SK-MEL-5 (cell line): ENCODE measurements at places on chromosomes 4 and X.

GRCh38 chrX:119602701-119603255, 3.4 kb downstream of the NKRF start:
- DNase-seq = peak; percentile 28

DNA sequence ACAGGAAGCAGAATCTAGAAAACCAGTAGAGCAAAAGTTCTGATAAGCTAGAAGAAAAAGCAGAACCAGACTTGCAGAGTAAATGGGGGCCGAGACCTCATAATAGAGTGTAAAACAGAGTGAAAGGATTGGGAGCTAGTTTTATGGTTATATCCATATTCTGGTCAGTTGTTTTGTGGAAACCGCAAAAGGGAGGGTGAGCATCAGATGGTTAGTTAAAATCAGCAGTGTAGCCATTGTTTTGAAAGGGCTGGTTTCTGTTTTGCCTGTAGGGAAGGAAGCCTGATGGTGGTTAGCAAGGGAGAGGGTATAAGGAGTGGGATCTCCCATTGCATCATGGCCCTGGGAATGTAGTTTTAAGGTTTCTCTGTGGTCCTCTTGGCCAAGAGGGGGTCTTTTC, 17.2 kb upstream of the CCNI start:
- peak; percentile 42 for DNase-seq

GRCh38 chr4:177006331-177006730, 213.6 kb upstream of the VEGFC start:
- DNase-seq = no peak

DNA sequence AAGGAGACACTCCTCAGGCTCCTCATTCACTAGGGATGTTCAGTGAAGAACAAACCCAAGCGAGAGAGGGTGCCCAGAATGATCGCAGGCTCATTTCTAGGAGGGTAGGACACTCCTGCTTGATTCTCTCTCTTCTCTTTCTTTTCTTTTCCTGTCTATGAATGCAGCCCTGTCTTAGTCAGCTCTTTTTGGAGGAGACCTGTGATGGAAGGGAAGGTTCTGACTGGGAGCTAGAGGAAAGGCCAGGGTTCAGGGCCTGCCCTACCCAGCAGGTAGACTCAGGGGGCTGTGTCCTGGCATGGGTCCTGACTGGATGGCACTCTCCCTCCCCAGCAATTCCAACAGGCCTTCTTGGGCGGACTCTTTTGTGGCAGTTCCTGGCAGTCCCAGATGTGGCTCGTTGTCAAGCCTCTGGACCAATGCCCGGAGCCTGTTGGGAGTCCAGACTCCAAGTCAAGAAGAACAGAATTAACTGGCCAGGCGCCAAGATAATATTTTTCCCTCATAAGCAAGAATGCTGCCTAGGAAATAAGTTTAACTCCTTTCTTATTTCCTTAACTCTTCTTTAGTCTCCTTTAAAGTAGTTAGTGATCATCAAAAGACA, 139.4 kb upstream of the SCML1 start:
- DNase-seq = no peak

- no peak for DNase-seq
These were observed 8.9 kb downstream of the TCEANC start for GRCh38 chrX:13661735-13662288.

GRCh38 chrX:138754861-138755260, 43.3 kb upstream of the FGF13 start:
- DNase-seq = no peak

- no peak for DNase-seq
These were observed 26.3 kb downstream of the CHIC2 start for GRCh38 chr4:54038056-54038455.

DNA sequence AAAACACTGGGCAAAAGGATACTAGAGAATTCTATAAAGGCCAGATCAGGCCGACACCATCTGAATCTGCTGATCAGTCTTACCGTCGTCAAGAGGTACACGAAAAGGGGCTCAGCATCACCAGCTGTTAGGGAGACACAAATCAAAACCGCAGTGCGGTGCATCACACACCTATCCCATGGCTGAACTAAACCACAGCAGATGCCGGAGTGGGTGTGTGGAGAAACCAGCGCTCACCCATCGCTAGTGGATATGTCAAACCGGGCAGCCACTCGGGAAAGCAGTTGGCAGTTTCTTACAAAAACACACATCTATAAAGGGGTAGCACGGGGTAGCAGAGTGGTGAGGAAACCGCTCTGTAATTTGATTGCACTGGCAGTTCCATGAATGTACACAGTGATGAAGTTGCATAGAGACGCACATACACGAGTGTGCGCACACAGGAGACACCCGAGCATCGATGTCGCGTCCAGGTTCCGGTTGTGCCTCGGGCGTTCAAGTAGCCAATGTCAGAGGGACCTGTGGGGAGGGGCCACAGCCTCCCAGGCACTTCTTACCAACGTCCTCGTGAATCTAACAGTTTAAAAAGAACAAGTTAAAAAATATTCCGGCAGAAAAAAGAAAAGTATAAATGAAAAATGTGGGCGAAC, 23.1 kb upstream of the CCNQ start:
- no peak for DNase-seq

DNA sequence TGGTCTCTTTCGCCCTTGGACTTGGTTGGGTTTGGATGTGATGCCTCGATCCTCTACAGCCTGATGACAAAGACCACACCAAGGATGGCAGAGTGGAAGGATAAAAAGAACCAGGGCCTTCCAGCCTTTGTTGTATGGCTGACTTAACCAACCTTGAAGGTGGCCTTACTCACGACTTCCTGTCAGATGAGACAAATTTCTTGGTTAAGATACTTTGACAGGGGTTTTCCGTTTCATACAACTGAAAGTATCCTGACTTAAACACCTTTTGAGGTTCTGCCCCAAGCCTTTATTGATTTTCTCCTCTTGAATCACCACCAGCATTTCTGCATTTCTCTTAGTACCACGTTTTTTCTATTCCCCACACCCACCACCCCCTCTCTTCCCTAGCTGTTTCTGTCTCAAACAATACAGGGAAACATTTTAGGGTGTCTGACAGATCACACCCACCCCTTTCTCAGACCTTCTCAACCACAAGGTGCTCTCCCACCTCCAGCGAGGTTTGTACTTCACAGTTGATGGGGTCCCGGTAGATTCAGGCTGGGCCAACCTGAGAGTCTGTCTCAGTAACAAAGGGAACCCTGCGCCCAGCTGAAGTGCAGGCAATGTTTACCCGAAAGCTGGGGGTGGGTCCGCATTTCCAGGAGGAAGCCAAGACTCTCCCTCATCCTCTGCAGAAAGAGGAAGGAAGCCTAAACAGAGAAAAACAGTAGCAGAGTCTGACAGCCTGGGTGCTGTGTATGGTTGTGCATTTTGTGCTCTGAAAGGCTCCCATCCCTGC, 5.0 kb upstream of the TSPAN5 start:
- no peak for DNase-seq

DNA sequence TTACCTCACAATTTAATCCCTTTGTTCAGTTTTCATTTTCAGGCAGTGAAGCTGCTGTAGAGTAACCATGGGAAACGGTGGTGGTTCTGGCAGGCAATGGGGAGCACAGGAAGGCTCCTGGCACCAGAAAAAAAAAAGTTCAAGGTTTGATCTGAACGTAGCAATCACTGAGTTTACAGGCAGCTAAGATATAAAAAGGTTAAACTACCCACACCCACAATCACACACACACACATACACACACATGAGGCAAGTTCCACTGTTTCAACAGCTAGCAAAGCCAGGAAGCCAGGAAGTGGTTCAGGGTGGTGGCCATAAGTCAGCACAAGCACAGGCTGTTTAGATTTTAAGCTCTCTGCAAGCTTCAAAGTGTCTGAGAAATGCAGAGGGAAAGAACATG, at the start of gene SULT1B1:
SULT1B1 (minus strand) TSS at position 166 of the 400 bp plus-strand sequence. CDS start 5,403 bp downstream, outside the sequence.
- DNase-seq = no peak

DNA sequence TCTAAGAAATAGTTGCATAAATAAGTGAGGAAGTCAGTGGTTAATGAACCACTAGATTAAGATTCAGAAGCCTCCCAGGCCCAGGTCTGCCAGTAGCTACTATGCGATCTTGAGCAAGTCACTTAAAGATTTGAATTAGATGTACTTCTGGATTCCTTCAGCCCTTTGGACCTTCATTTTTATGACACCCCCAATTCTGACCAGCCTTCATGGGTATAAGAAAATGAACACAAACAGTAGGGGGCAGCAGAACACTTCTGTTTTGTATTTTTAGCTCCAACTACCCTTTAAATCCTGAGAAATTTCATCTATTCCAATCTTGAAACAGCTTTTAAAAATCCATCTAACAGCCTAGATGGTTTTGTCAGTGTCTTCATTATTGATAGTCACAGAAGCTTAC, 19.0 kb downstream of the TMEM47 start:
- peak; percentile 51 for DNase-seq

DNA sequence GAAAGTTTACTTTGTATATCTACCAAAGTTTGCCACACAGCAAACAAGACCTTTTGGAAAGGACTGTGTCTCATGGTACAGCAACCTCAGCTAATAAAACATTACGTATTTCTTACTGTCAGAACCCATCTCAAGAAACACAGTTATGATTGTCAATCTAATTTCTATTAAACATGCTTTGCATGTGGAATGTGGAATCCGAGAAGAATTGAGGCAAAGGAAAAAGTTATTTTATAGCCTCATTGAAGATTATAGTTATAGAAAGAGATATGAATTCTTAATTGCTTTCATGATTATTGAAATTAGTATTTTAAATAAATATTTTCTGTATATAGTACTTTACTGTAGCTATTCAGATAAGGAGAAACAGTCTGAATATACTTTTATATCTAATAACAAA, 5.4 kb downstream of the PCDH7 start:
- no peak for DNase-seq

- DNase-seq = no peak
These were observed 166.5 kb upstream of the PPP1R2C start for GRCh38 chrX:42944381-42944998.
